ENCODE measurements at places on chromosomes 11 and 22.

GRCh38 chr11:33987975-33988580, 63.5 kb upstream of the CAPRIN1 start:
- DNase-seq: peak; percentile 65

- DNase-seq: no peak
Measured at GRCh38 chr11:6013042-6013441, 6.3 kb upstream of the OR56A4 start.

DNA sequence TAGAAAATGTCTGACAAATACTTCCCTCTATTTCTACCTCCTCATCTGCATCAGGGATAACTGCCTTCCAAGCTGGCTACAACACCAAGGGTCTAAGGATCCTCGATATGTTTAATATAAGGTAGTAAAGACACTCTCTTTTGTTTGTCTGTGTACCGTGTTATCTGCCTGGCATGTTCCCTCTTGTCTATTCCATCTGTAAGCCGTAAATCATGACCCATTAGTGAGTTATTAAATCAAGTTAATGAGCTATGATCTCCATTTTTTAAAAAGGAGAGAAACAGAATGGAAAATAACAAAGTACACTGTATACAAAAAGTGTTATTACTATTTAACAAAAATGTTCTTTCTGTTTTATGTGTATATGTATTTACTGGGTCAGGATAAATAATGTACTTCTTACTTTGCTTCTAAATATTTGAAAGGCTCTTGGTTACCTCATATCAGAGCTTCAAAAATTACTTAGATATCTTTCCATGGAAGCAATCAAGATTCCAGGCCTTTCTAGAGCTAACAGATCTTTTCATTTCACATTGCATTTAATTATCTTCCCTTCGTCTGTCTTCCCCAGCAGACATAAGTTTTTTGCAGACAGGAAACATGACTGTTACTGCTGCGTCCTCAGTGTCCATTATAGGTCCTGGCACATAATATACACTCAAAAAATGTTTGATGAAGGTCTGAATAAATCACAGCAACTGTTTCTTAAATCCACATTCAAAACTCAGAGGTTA, 342.6 kb upstream of the CCDC90B start:
- DNase-seq: no peak

- DNase-seq: no peak
Measured at GRCh38 chr11:12117611-12118010, 7.2 kb downstream of the MICAL2 start.

DNA sequence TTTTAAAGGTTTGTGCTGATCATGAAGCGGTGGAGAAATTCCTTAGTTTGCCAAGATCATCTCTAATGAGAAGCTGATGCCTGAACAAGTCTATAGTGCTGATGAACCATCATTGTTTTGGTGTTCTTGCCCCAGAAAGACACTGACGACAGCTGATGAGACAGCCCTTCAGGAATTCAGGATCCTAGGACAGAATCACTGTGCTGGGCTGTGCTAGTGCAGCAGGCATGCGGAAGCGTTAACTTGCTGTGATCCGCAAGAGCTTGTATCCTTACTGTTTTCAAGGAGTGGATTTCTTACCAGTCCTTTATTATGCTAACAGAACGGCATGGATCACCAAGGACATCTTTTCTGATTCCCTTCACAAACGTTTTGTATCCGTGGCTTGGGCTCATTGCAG, 104.1 kb downstream of the TBC1D22A start:
- no peak for DNase-seq

GRCh38 chr11:79273781-79274180, 167.0 kb downstream of the TENM4 start:
- no peak for DNase-seq

DNA sequence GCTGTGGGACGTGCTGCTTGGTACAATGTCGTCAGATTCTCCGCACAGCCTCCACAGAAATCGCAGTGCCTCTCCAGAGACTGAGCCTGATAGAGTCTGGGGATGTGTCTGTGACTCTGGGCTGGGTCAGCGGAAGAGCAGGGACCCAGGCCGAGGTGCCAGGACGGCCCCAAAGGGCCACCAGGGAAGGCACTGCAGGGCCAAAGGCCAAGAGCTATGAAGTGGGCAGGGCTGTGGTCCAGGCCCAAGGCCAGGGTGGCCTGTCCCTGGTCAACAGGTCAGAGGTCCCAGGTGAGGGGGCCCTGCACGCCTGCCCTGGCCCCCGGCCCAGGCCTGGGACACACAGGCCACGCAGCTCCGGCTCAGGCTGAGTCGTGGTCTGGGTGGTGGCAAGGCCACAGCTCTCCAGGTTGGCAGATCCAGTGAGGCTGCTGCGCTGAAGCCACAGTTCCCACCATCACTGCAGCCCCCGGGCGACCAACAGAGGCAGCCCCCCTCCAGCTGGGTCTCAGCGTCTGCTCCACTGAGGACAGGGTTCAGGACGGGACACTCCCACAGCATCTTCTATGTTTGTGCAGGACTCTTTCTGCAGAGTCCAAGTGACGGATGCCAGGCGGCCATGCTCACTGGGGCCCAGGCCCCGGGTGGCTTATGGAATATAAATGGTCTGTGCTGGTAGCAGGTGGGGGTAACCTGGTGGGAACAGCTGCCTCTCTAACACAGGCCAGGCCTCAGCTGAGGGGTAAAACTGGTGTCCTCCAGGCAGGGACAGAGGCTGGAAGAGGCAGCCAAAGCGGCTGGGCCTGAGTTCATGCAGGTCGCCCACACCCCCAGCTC, 4.8 kb upstream of the PIM3 start:
- DNase-seq: no peak

DNA sequence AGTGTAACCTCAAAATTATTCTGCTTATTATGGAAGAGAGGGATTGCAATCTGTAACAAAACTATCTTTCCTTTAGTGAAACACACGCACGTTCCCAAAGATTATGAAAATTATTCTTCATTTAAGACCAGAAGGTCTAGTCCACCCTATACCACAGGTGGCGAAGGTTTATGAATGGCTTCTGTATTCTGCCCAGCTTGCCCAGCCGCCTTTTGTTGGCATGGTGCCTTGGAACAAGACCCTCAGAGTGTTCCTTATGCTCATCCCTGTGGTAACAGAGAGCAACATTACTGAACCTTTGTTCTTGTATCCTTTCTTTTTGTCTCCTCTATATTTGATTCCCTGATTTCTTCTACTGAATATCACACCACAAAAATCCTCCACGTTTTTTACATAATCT, 116.4 kb downstream of the FAR1 start:
- DNase-seq: no peak

DNA sequence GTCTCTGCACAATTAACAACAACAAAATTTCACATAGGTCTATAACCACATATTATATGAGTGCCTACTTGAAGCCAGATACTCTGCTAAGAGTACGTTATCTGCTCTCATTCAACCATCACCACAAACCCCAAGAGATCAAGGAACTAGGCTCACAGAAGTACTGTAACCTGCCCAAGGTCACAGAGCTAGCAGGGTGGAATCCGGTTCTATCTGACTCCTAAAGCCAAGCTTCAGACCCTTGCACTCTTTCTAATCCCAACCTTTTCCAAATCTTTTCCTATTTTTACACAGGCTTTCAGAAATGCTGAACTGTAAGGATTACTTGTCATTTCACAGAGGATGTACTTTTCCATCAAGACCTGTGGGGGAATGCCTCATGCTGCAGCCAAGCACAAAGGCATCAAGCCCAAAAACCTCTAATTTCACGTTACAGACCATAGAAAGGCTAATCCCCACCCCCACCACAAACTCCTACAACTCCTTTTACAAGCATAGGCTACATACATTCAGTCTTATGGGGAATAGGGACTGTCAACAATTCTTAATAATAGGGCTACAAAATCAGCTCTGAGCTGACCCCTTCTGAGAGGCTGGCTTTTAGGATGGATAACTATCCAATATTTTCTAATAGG, 927 bp downstream of the PRCP start:
- no peak for DNase-seq

- DNase-seq: no peak
Measured at GRCh38 chr22:47724030-47724429, 961.6 kb downstream of the TBC1D22A start.

- no peak for DNase-seq
Measured at GRCh38 chr11:26187639-26188038, 144.3 kb upstream of the ANO3 start.

GRCh38 chr11:25197515-25197914, 700.7 kb downstream of the LUZP2 start:
- no peak for DNase-seq

DNA sequence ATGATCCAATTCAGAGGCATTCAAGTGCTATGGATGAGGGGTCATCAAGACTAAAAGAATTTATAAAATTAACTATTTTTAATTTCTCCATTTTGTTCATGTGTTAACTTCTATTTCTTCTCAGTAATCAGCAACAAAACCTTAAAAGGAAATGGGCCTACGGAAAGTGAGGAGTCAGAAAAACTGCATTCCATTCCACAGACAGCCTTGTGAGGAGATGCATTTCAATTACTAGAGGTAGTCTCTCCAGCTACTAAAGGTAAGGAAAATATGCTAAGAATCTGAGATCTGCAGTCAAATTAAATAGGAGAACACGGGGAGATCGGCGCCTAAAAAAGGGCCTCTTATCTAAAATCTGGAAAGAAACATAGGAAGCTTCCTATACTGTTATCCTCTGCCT, 661.7 kb downstream of the DLG2 start:
- DNase-seq: no peak

DNA sequence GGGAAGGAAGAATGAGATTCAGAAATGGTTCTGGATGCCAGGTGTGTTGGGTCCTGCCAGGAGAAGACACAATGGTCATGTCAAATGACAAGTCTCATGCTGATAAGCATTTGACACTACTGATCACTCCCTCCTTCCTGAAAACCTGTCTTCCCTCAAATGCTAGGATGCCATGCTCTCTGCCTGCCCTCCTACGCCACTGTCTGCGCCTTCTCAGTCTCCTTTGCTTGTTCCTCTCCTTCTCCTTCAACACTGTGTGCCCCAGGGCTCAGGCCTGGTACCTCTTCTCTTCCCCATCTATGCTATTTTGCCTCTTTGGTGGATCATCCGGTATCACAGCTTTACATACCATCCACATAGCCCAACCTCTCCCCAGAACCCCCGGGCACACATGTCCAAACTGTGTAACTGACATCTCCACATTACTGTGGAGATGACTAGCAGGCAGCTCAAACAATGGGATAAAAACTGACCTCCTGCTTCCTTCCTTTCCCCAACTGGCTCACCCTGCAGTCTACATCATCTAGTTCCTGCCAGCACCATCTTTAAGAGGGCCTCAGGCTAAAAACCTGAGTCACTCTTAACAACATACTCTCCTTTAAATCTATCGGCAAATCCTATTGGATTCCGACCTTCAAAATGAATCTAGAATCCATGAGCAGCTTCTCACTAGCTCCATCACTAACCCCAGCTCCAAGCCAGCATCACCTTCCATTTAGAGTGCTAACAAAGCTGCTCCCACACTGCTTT, 8.2 kb downstream of the AP1B1 start:
- no peak for DNase-seq

Measured in activated CD4-positive, alpha-beta T cell treated with anti-CD3 and anti-CD28 coated beads, Interleukin-2, amount 50 U/mL, for 4 hours (primary cell).